H1 (cell line): ENCODE measurements at places on chromosomes 7 and 10.

DNA sequence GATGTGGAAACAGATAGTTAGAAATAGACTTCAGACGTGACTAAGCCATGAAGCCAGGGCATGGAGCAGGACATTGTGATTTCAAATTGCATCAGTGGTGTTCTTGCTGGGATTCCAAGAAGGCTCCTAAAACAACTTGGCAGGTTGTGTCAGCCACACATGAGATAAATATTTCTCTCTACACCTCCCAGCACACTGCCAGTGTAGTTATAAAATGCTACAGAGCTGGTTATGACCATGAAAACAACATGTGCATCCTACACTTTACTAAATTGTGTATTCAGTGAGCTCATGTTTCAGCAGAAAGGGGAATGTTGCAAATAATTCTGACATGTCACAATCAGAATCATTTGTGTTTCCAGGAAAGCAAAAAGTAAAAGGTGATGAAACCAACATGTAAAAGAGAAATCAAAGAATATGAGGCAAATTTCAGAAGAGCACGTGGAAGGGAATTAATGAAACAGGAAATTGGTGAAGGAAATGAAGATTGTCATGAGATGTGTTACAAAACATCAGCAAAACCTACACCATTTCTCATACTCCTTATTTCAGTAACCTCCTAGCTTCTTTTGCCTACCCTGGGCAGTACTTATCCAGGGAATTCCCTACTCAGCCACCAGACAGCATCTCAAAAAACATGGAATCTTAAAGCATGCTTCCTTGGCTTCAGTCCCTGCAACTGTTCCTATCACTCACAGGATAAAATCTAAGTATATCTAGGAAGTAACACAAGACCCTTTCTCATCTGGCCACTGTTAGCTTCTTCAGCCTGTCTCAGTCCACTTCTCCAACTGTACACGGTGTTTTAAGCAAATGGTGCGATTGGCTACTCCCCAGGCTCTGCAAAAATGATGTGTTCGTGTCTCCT lies 5.8 kb upstream of the CYP3A7 start:
- DNase-seq = no peak

- DNase-seq = no peak
Measured at GRCh38 chr7:582931-583330, 63.3 kb upstream of the PDGFA start.

DNA sequence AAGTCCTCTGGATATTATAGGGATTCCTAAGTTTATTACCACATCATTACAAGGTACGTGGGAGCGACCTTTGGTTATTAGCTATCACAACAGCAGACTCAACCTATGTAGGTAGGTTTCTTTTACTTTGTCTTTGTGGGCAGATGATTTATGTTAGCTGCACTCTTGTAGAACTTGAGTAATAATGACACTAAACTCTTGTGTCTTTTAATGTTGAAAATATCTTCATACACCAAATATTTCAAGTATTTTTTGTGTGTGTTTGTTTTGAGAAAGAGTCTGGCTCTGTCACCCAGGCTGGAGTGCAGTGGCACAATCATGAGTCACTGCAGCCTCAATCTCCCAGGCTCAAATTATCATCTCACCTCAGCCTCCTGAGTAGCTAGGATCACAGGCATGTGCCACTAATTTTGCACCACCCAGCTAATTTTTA lies 19.2 kb upstream of the SUPV3L1 start:
- DNase-seq = no peak

DNA sequence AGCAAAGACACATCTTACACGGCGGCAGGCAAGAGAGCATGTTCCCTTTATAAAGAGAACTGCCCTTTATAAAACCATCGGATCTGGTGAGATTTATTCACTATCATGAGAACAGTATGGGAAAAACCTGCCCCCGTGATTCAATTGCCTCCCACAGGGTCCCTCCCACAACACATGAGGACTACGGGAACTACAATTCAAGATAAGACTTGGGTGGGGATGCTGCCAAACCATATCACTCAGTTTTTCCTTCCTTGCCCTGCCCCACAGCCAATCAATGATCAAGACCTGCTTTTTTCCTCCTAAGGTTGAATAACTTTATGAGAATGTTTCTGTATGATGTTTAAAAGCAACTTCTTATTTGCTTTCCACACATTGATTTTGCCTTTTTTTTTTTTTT lies 3.1 kb upstream of the PTPRE start:
- DNase-seq = no peak

- DNase-seq = no peak
Measured at GRCh38 chr7:78063758-78064157, 265.2 kb downstream of the PHTF2 start.

DNA sequence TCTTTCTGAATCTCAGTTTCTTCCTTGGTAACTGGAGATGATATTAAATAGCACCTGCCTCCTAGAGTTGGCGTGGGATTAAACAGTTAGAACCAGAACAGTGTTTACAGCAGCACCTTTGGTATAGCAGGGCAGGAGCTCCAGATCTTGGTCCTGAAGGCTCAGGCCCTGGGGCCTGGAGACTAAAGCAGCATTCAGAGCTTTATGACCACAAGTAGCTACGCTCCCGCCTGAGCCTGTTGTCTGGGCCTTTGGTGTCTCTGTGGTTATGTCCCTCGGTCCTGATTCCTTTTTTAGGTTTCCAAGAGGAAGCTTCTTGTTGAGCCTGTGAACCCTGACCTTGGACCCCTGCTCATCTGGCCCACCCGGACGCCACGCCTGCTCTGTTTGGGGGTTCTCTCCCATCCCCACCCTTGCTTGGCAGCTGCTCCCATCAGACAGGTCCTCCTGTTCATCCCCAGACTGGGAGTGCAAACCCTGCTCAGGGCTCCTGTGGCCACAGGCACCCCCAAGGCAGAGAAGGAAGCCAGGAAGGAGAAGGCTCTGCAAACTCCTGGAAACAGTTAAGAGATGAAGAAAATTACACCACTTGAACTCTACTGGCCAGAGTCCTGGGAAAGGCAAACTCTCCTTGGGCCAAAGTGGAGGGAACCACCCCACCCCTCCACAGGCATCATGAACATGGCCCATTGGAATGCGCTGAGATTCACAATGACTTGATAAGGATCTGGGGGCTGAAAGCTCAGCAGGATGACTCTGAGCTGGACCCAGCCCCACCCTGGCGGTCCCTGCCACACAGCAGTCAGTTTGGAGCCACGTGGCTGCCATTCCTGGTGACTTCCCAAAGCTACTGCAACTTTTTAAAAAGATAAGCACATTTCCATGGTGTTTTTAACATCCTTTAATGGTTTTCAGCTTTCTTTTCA lies 50.1 kb upstream of the TMEM72 start:
- DNase-seq = peak; percentile 26
